Retinal pigment epithelial cell (primary cell): ENCODE measurements at places on chromosomes 7 and 10.
A peak's percentile ranks its signal among the peaks of the same experiment; 100 is the strongest.

DNA sequence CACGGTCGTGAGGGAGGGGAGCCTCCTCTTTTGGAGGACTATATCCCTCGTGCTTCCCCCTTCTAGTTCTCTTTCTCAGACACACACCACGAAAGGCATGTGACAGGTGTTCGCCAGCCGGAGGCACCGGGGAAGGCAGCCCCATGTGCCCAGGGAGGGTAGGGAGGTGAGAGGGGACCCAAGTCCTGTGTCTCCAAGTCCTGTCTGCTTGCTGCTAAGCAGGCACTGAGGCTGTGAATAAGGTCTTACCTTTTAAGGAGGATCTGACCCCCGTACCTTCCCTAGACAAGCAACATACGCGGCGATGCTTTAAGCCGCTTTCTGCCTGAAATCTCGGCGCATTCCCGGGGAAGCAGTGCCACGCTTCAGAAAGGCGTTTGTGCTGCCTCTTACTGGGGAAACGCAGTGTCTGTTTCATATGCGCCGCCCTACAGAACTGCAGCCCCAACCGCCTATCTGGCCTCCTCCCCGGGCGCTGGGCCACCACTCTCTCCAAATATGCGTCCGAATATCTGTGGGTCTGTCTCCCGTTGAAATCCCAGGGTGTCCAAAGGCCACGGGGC is 770 bp downstream of the PLXNA4 start:
- no peak for DNase-seq

DNA sequence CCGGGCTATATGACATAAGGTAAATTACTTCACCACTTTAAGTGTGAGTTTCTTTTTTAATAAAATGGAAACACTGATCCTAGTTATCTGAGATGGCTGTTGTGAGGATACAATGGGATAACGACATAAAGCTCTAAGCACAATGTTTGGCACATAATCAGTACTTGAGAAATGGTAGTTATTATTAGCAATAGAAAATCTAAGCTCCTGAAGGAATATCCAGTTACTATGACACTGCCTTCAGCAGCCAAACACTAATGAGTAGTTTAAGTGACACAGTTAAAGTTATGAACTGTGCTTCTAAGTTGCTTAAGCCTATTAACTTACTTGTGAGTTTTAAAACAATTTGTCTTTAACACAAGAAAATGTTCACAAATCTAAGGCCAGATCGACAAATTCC is 96.8 kb downstream of the ELAPOR2 start:
- peak; percentile 44 for DNase-seq

DNA sequence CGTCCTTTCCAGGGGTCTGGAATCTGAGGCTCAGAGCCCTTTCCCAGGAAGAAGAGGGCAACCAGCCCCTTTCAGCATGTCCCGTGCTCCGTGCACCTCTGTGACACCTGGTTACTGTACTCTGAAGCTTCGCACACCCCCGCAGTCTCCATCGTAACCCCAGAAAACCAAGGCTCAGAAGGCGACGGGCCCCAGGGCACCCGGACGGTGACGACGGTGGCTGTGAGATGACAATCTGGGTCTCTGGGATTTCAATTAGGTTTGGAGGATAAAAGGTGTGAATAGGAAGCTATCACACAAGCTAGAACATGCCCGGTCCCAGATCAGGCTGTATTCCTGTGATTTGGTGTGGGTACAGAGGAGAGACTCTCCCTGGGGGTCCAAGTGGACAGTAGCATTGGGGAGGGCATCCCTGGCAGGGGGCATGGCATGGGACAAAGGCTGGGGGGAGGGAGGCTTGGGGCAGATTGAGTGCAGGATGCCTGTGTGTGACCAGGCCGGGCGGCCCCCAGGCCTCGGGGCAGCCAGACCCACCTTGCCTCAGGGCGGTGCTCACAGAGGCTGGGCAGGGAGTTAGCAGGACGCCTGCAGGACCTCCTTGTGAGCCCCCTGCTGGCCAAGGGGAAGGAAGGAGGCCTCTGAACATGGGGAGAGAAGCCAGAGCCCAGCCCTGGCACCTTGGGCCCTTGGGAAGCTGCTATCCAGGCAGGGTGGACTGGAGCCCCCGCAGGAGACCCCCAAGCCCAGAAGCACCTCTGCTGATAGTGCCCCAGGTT is 23.4 kb upstream of the PSMG3 start:
- DNase-seq = no peak

GRCh38 chr7:26667514-26668133 is 196.8 kb downstream of the SKAP2 start:
- DNase-seq = peak; percentile 85

DNA sequence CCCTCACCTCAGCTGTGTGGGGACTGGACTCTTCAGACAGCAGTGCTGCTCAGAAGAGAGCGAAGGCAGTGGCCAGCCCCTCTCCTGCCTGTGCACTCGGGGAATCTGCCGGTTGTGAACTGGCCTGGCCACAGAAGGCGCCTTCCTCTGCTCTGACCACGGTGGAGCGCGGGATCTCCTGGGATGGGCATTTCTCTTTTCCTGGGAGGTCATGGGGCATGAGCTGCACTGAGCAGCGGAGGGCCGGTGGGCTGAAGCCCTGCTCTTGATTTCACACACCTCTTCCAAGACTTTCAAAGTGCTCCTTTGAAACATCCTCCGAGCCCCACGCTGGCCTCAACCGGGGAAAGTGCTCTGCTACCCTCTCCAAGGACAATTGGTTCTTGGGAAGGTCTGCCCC is 125.6 kb upstream of the FAM20C start:
- no peak for DNase-seq

- no peak for DNase-seq
Observed at GRCh38 chr10:5544216-5544805, 19.6 kb downstream of the CALML3 start.

- no peak for DNase-seq
Observed at GRCh38 chr10:7036951-7037350, 373.9 kb downstream of the SFMBT2 start.
